Heart right ventricle (tissue), 16 donors: ENCODE measurements at places on chromosomes 4 and X. TPM values are rescaled to one million over a fixed set of nuclear protein-coding genes. Genes with fewer than 3 reads are reported as not detected.

The SPANXA2 gene
- total RNA-seq, result not detected

The PRR32 gene
- not detected for total RNA-seq

The DCAF12L1 gene
- total RNA-seq, result not detected

The CYTL1 gene
- total RNA-seq, result not detected

The DCAF4L1 gene
- 0.26 TPM for total RNA-seq

The SLC6A8 gene
- total RNA-seq, result 185 TPM

The SNX25 gene
- total RNA-seq, result 8.6 TPM

The BEND4 gene
- 0.05 TPM for total RNA-seq

The PACRGL gene
- 11.2 TPM for total RNA-seq

The ARR3 gene
- total RNA-seq, result not detected

- no peak for DNase-seq
These were observed 532.9 kb upstream of the FTHL17 start for GRCh38 chrX:31604629-31605221.

DNA sequence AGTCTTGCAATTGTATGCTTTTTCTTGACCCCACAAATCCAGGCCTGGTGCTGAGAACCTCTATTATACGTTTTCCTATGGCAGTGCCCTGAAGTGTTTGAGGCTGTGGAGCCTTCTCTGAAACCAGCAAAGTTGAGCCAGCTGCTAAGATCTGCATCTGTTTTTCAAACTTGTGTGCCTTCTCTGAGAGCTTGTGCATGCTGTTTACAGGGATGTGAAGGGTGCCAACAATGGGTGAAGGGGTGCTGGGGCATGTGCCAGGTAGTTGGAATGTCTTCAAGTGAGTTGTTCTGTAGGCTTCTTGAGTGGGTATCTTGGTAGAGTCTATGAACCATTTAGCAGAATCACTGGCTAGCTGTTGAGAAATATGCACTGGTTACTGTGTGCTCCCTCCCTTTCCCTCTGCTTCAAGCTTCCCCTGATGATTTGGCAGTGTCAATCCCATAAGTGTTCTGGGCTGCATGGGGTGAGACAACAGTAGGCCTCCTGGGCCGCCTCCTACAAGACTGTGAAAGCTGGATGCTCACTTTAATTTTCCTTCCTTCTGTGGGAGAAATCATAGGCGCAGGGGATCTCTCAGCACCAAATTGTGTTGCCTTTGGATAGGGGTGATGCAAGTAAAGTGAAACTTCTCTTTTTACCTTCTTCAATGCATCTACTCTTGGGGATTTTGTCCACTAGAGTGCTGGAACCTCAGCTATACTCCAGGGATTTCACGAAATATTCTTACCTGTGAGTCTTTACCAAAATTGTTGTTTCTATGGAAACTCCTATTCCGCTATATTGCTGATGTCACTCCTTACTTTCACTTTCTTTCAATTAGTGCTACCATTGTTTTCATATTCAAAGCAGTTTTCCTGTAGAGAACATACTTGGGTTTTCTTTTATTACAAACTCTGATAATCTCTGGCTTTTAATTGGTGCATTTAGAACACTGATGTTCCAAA is 30.0 kb downstream of the ITM2A start:
- no peak for DNase-seq

GRCh38 chr4:188201851-188202250 is 62.6 kb downstream of the TRIML1 start:
- DNase-seq, result no peak

- no peak for DNase-seq
These were observed 318.6 kb downstream of the PACRGL start for GRCh38 chr4:21018817-21019216.

GRCh38 chr4:150126864-150127203 is 48.6 kb downstream of the DCLK2 start:
- DNase-seq, result no peak

- no peak for DNase-seq
These were observed 314.7 kb downstream of the PDGFC start for GRCh38 chr4:156656896-156657295.

DNA sequence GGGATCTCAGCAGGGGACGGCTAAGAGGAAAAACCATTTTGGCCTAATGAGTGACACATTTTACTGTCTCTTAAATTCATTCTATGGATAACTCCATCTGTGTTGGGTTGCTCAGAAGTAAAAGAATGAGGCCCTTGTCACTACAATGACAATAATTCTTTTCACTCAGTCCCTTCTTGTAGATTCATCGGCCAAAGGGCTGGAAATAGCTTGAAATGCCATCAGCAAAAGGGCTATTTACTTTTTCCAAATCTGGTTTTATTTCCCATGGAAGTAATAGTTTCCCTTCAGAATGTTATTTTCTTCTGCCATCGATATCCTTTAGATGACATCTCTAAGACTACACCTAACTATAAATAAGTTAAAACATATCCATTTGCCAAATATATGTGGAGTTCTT is 7.4 kb downstream of the MEPE start:
- no peak for DNase-seq

- DNase-seq, result no peak
These were observed 1268.6 kb downstream of the RAPGEF2 start for GRCh38 chr4:160371446-160371845.

- DNase-seq, result no peak
These were observed 30.8 kb upstream of the LRBA start for GRCh38 chr4:151045907-151046306.

DNA sequence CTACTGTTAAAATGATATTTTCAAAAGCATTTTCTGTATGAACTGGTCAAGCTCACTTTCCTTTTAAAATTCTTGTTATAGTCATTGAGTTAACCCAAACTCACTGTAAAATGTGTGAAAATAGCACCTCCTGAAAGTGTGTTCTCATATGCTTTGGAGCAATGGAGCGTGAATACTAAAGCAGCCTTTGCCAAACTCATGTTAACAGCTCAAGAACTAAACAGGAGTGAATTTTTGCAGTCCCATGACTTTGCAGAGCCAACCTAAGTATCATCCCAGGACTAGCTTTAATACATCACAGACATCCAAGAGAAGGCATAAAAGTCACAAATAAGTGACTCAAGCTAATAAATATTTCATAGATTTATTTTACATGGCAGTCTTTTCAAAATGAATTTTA is 2.3 kb downstream of the AMMECR1 start:
- no peak for DNase-seq

DNA sequence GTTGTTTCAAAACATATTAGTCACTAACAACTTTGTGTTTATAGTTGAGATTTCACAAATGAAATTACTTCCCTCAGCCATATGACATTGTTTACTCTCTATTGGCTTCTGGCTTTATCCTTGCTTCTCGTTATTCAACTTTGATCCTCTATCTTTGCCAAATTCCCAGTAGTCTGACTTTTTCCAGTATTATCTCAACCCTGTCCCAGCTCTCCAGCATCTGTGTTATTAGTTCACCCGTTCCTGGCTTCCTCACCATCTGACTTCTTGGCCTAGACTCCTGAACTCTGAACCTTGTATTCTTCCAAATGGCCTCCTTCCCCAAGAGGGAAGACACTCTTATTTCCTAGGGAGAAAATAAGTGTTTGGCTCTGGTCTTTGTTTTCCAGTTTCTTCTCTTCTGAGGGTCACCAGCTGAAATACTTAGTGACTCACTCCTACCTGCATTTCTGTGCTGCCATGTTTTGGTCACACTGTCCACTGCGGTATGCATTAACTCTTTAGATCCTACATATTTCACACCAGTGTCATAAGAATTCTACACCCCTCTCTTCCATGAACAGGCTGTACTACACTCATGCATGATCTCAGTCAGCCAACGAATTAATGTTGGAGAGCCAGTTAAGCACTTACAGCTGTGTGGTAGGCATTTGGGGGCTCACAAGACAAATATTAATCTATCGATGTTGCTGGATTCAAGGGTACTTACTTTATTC is 17.0 kb upstream of the ARHGAP24 start:
- DNase-seq, result no peak

- DNase-seq, result no peak
These were observed 90.6 kb downstream of the MID1IP1 start for GRCh38 chrX:38891641-38892413.

DNA sequence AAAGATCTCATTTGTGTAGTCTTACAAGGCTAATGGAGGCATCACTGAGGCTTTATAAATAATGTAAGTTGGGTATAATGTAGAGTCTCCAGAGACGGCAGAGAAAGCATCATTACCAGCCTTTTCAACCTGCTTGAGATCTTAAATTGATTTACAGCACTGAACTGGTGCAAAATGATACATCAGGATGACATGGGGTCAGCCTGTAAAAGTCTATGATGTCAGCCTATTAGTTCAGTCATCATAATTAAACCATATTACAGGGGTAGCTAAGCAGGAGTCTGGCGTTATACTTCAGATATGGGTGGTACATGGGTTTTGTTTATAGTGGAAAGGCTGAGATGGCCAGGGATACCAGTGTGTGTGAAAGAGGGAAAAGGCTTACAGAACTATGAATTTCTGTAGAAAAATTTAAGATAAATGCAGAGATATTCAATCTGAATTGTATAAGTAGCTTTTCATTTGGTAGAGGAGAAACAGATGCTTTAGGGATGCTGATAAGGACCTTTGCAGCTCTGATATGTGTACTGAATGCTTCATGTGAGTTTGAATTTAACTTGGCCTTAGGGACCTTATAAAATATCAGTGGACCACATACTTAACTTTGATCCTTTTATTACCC is 2.7 kb downstream of the SMAD1 start:
- no peak for DNase-seq

GRCh38 chrX:125628435-125628834 is 308.8 kb downstream of the TEX13C start:
- no peak for DNase-seq

DNA sequence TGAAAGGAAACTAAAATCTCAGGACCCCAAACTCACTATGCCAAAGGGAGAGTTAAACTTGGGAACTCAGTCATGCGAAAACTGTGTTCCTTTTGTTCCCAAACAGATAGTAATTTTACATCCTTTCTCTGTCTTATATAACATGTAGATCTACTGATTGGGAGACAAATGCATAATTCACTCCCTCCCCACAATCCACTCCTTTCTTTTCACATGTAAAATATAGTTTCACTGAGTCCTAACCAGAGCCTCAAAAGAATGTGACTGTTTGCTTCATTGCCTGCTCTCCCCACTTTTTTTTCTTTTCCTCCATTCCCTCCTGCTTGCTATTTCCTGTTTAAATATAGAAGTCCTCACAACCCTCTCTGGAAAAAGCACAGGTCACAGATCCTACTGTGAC is 699.3 kb upstream of the ADGRL3 start:
- DNase-seq, result no peak

DNA sequence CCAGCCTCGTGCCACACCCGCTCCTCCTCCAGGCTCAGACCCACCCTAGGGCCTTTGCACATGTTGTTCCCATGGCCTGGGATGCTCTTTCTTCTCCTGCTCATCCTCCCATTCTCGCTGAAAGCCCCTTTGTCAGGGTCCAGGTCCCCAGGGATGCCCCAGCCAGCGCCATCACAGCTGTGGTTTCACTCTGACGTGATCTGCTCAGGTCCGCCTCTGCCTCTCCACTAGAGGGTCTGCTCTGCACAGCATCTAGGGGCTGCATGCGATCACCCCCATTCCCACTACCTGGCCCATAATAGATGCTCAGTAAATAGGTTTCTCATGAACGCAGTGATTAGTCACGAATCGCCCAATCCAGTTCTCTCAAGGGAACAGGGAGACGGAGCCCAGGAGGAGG is 222.5 kb downstream of the AFAP1 start:
- no peak for DNase-seq

GRCh38 chr4:126807132-126807531 is 825.6 kb upstream of the INTU start:
- DNase-seq, result no peak

GRCh38 chrX:67346667-67347066 is 197.2 kb upstream of the AR start:
- no peak for DNase-seq

DNA sequence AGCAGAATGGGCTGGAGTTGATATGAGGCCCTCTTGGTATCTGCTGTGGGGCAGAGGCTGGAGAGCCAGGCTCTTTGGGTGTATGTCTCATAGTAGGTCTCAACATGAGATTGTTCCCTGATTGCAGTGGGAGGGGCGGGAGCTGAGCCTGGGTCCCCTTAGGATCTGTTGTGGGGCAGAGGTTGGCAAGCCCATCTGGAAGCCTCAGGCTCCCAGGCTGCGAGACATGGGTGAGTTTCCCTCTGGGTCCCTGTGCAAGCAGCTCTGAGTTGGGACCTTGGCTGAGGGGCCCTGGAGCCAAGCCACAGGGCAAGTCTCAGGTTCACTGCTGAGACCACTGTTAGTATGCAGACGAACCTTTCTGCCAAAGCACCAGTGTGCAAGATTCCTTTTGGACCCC is 201.9 kb downstream of the ARHGAP10 start:
- no peak for DNase-seq

DNA sequence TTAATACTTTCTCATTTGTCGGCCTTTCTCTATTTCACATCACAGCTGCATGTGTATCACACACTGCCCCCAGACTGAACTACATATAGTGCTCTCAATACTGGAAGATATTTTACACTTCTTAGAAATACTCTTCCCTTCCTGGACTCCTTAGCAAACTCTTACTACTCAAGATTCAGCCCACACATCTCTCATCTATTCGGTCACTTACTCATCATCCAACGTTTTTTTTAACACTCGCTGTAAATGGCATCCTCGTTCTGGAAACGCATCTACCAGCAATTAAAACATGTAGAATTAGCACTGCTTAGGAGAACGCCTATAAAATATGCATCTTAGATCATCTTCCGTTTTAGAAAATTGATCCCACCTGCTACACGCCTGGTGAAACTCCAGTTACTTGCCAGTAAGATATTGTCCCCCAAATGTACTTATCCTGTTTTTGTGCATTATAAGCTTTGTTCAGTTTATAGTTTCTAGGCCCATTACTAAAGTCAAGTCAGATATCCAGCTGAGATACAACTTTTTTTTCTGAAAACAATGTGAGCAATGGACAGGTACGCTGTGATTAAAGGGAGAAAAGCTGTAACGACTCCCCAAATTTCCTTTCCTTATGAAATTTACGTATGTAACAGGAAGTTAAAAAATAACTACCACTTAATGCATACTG is 1.0 kb downstream of the LRP2BP start:
- DNase-seq, result no peak

DNA sequence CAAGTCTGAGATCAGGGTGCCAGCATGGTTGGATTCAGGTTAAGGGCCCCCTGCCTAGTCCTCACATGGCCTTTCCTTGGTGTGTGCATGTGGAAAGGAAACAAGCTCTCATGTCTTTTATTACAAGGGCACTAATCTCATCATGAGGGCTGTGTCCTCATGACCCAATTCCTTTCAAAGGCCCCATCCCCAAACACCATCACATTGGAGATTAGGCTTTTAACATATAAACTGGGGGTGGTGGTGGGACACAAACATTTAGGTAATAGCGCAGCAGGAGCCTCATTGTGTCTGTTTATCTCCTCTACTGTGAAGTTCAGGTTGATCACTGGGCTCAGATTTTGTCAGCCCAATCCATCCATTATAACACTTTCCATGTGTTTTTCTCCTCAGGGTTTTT is 41.0 kb downstream of the BEX3 start:
- DNase-seq, result no peak

DNA sequence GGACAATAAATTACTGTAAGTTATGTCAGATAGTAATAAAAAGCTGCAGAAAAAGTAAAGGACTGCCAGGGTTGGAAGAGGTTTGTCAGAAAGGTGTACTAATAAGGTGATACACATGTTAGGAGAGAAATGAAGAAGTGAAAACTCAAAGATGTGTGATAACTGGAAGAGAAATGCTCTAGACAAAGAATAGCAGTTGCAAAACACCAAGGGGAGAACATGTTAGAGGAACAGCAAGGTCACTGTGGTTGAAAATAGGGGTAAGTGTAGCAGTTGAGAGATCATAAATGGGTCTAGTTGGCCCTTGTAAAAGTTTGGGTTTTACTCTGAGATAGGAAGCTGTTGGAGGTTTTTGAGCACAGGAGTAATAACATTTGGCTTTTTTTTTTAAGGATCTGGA is 46.9 kb downstream of the HSPA4L start:
- no peak for DNase-seq
